Osteoblast (primary cell): ENCODE measurements at places on chromosomes 12 and 14. TPM values are rescaled to one million over a fixed set of nuclear protein-coding genes. Genes with fewer than 3 reads are reported as not detected.
A peak's percentile ranks its signal among the peaks of the same experiment; 100 is the strongest.

Gene PMEL
- total RNA-seq: 0.59 and 0.72 TPM in 2 replicates

DNA sequence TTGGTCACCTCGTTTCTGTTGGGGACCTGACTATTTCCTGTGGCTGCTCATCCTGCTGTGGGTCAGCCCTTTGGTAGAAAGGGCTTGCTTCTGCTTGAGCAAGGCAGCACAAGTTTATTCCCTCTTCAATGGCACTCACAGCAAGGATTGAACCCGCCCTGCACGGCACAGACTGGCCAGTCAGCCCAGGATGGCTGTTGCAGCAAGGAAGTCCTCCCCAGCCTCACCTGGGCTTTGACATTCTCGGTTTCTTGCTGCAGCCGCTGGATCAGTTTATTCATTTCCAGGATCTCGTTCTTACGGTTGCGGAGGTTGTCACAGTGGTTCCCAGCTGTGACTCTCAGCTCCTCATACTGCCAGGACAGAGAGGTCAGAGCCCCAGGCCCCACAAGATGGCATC lies 9.5 kb downstream of the KRT82 start:
- no peak for DNase-seq

Gene EAPP
- total RNA-seq: 51.9 and 53.6 TPM in 2 replicates

Gene MYH6
- total RNA-seq: under 0.01 TPM in 1 of 2 replicates, not detected in the other

DNA sequence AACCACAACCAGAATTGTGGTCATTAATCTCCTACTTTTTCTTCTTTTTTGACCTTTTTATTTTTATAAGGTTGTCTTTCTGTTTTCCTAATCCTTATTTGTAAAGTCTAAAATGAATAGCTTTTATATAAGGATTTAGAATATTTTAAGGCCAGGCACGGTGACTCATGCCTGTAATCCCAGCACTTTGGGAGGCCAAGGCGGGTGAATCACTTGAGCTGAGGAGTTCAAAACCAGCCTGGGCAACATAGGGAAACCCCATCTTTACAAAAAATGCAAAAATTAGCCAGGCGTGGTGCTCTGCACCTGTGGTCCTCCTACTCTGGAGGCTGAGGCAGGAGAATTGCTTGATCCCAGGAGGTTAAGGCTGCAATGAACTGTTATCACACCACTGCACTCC lies 55.1 kb downstream of the IFT81 start:
- peak; percentile 23 for DNase-seq

Gene RCOR1
- 11.6 and 13.3 TPM in 2 replicates for total RNA-seq

- no peak for DNase-seq
Observed at GRCh38 chr12:1553987-1554982, 40.1 kb downstream of the FBXL14 start.

DNA sequence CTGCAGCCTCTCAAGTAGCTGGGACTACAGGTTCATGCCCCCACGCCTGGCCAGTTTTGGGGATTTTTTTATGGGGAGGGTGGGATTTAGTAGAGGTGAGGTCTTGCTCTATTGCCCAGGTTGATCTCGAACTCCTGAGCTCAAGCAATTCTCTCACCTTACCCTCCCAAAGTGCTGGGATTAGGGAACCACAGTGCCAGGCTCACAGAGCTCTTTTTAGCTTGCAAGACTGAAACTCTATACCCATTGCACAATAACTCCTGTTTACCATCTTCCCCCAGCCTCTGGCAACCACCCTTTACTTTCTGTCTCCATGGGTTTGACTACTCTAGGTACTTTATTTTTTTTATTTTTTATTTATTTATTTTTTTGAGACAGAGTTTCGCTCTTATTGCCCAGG lies 25.7 kb upstream of the CDK17 start:
- DNase-seq: no peak

Gene TAS2R43
- 5.0 TPM in 1 of 2 replicates, not detected in the other for total RNA-seq

Gene CLEC4C
- not detected in 2 replicates for total RNA-seq

Gene FBLN5
- 22.1 and 27.7 TPM in 2 replicates for total RNA-seq
